ENCODE measurements at places on chromosomes 5 and 9.

- DNase-seq, result no peak
Observed at GRCh38 chr5:100496296-100496695, 38.9 kb upstream of the FAM174A start.

DNA sequence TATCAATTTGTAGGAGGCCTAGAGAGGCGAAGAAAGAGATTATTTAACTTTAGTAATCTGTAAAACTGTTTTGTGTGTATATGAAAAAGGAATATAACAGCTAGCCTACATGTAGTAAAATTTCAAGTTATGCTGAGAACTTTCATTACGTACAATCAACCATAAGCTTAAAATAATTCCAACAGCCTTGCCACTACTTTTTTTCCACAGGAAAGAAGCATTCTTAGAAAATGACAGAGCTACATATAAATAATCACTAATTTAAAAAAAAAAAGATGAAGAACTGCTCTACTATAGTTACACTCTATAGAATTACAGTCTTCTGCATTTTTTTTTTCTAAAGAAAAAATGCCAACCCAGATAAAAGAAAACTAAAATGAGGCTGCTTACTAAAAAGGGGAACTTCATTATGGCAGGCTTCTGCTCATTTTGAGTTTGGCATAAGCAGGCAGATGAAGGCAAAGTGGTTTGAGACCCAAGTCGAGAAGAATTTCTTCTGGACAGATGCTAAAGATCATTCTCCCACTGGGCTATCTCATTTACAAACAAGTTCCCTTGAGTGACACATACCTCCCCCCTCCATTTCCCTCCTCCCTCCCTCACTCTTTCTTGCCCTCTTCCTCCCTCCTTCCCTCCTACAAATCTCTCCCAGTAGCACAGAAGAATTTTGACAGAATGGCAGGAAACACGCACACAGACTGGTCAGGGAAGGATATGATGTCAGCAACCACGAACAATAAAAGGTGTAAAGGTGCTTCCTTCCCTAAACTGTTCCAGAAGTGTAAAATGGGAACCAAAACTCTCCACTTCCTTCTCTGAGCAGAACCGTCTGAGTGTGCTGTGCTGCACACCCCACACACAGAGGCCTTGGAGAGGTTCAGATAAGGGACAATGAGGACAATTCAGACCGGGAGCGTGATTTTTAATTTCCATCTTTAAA, 56.1 kb downstream of the MEF2C start:
- no peak for DNase-seq

- no peak for DNase-seq
Observed at GRCh38 chr9:137606005-137606621, 627 bp downstream of the ARRDC1 start.

DNA sequence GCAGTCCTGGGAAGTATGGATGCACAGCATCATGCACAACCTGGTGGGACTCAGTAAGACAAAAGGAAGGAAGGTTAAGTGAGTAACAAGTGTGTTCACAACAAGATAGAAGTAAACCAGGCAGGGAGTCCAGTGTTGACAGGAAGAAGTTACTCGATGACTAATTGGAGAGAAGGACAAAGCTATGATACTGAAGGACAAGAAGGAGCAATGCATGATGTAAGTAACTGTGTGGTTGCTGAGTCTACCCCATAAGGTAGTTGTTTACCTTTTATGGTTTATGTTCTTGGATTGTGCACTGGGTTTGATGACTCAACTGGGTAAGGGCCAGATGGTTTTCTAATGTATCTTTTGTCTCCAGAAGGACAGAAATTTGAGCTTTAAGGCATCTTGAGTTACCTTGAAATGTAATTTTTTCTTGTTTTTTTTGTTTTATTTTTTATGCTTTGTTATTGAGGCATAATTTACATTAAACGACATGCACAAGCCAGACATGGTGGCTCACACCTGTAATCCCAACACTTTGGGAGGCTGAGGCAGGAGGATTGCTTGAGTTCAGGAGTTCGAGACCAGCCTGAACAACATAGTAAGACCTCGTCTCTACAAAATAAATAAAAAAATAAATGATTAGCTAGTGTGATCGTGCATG, 89.2 kb upstream of the CAST start:
- DNase-seq, result no peak

GRCh38 chr9:90274725-90275124, 367.9 kb downstream of the DIRAS2 start:
- DNase-seq, result no peak

- no peak for DNase-seq
Observed at GRCh38 chr9:30796764-30797163, 1587.7 kb upstream of the ACO1 start.

- DNase-seq, result peak; percentile 5
Observed at GRCh38 chr5:100900142-100900795, 2.8 kb downstream of the ST8SIA4 start.
